Left ventricle myocardium inferior (tissue), 1 donor: ENCODE measurements at places on chromosomes 12 and 14.

- no peak for DNase-seq
These were observed 35.9 kb downstream of the FLRT2 start for GRCh38 chr14:85565862-85566296.

DNA sequence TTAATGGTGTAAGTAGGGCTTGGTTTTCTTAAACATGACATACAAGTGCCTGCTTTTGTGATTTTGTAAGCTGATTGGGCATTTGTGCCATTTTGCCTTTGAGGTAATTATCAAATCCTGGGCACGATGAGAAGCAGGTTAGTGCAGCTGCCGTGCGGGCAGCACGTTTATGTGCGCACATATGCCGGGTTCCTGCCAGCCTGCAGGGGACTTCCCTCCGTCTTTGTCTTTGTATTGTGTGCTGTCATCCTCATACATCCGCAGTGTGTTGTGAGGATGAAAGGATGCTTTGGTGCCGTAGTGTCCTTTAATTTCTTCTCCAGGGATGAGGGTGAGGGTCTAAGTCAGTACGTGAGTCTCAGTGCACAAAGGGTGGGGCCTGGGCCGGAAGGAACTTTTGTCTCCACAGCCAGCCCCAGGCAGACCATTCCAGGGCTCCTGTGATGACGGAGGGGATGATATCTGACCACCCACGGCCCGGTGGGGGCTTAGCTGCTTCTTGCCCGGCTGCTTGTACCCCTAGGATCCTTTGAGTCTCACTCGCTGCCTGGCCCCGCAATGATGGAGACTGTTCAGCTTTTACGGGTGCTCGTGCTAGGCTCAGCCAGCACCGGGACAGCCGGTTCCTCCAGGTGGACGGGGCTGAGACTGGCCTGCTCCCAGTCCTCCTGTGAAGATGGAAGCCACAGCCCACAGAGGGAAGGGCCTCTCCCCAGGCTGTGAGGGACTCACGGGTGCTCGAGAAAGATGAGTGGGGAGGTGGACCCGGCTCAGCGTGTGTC lies 54.6 kb downstream of the ADGRD1 start:
- no peak for DNase-seq

DNA sequence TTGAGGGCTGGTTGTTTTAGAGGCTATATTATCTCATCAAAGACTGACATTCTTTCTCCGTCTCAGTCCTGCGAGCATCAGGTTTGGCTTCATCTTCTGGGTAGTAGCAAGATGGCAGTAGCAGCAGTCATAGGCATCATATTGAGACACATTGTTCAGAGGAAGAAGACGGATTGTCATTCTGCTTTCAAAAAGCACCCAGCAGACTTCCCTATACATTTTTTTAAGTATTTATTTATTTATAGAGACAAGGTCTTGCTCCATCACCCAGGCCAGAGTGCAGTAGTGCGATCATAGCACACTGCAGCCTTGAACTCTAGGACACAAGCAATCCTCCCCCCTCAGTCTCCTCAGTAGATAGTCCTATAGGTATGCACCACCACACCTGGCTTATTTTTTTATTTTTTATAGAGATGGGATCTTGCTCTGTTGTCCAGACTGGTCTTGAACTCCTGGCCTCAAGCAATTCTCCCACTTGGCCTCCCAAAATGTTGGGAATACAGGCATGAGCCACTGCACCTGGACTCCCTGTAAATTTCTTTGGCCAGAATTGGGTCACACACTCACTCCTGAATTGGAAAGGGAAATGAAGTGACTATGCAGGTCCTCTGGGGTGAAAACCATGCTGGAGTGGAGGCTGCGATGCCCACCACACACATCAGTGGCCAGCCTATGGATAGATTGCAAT lies 125.4 kb downstream of the SLC38A6 start:
- DNase-seq: no peak

GRCh38 chr12:118391424-118391823 lies 15.1 kb downstream of the SUDS3 start:
- no peak for DNase-seq

GRCh38 chr12:75481013-75481705 lies 604 bp downstream of the GLIPR1 start:
- no peak for DNase-seq

GRCh38 chr12:104648756-104649155 lies 192.0 kb downstream of the CHST11 start:
- no peak for DNase-seq

- DNase-seq: no peak
These were observed 149.0 kb downstream of the AKAP6 start for GRCh38 chr14:32478050-32478449.

DNA sequence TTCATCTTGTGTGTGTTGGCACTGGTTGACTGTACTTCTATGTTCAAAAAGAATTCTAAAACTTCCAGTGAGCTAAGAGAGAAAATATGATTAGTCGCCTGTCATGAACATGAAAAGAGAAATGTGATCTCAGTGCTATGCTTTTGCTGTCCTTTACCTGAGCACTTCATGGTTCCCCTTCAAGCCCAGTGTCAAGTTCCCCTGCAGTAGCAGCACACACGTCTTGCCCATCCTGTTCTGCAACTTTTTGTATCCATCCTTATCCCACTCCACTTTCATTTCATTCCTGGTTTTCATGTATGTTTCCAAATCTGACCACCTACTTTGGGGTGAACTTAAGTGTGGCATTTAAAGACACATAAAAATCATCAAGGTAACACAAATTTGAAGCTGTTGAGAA lies 848.0 kb upstream of the USP15 start:
- DNase-seq: no peak

- DNase-seq: no peak
These were observed 447.2 kb downstream of the SOX5 start for GRCh38 chr12:23502259-23502658.

GRCh38 chr12:55037351-55037987 lies 17.7 kb downstream of the NEUROD4 start:
- DNase-seq: no peak

- DNase-seq: no peak
These were observed 18.2 kb downstream of the IFNG-AS1 start for GRCh38 chr12:68007466-68007865.

DNA sequence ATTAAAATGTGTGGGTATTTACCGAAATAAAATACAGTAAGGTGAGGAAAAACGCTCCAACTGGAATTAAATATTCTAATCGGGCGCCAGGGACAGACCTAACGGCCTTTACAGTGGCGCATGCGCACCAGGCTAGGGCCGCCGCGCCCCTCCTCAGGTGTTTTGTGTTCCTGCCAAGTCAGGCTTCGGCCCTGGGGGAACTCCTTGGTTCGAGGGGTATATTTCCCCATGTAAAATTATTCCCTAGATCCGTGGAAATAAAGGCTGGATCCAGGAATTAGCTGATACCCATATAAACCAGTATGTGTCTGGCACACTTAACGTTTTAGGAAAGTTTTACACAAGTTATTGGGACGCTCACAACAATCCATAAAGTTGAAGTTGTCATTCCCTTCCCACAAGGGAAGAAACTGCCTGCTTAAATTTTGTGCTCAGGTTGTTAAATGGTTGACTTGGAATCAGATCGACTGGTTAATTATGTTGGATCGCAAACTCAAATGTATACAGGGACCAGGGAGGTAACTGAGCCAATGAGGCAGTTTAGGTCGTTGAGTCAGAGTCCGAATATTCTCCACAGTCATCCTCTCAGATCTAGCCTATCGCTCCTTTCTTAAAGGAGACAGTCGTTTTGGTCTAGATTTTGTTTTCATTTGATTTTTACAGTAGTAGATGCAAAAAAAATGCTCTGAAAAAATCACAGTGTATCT lies 621 bp upstream of the ANAPC7 start:
- DNase-seq: peak; percentile 76

GRCh38 chr14:71231521-71232393 lies 324.5 kb downstream of the PCNX1 start:
- no peak for DNase-seq

- no peak for DNase-seq
These were observed 158.2 kb upstream of the NTF3 start for GRCh38 chr12:5273709-5274108.

- no peak for DNase-seq
These were observed 3.0 kb downstream of the BDKRB2 start for GRCh38 chr14:96207686-96208085.

GRCh38 chr14:23115039-23115731 lies 3.9 kb downstream of the CEBPE start:
- DNase-seq: no peak

DNA sequence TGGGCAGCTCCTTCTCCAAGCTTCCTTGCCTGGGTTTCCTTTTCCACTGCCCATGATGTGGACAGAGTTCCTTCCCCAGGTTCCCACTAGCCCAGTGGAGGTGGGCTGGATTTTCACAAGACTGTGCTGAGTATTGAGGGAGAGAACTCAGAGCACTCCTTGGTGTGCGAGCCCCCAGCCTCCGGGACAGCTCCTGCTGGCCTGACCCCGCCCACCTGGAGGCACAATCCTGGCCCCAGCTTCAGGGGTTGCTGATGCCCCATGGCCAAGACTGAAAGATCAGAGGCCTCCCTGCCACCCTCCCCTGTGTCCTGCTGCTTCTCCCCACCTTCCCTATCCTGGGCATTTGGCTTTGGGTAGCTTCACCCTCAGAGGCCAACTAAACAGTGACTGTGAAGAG lies 7.7 kb downstream of the KCNH3 start:
- no peak for DNase-seq

DNA sequence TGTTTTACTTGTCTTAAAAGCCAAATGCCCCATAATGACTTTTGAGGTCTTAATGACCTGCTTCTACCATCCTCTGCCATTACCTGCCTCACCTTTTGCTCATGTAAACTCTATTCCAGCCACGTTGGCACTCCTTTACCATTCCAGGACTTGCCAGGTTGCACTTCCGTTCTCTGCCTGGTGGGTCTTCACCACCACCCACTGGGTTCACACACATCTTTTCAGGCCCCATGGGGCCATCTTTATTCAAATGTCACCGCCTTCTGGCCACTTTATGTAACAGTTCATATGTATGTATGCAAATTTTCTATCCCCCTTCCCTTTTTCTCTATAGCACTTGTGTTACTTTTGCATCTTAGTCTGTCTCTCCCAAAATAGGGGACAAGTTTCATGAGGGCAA lies 57.7 kb downstream of the ATP2A2 start:
- no peak for DNase-seq

GRCh38 chr14:35306114-35306513 lies 13.9 kb downstream of the PSMA6 start:
- DNase-seq: no peak

GRCh38 chr12:91105807-91106206 lies 5.5 kb downstream of the LUM start:
- no peak for DNase-seq

DNA sequence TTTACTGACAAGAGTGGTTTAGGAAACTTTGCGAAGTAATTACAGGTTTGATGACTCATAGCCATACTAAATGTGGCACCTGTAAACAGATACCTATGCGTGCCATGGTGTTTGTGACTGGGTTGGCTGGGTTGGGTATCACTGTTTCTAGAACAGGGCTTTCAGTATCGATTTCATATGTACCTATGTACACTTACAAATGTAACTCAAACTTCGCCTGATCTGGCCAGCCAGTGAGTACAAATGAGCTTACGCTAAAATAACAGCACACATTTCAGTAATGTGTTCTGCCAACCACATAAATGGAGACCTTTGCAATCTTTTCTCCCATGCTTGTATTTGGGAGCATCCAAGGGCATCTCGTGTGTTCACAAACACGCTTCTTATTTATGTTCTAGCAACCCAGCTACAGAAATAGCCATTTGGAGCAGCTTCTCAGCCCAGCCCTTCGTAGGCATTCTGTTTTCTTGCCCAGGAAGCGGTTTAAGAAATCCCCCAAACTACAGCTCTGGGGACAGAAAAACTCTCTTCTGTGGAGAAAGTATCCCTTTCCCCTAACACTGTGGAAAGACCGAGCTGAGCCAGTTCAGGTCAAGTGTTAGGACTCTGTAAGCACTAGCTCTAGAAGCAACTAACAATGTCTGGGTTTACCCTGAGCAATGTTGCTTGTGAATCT lies 42.3 kb upstream of the MDM1 start:
- DNase-seq: no peak

- DNase-seq: no peak
These were observed 93.2 kb downstream of the BORCS5 start for GRCh38 chr12:12450043-12450471.

DNA sequence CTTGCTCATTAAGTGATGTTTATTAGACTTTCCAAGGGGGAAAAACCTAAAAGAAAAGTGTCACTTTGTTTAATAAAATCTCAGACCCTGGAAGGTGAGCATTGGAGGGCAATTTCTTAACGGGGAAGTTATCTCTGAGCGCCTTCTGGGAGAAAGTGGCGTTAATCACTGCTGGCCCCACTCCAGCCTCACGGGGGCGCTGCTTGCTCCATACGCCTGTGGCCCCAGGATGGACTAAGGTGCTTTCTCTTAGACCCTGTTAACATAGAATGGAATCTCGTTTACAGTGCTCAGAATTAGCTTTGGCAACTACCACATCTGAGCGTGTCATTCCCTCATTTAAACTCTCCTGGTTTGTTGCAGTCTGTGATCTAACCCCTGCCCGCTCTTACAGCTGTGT lies 16.4 kb upstream of the PRIMA1 start:
- DNase-seq: no peak

DNA sequence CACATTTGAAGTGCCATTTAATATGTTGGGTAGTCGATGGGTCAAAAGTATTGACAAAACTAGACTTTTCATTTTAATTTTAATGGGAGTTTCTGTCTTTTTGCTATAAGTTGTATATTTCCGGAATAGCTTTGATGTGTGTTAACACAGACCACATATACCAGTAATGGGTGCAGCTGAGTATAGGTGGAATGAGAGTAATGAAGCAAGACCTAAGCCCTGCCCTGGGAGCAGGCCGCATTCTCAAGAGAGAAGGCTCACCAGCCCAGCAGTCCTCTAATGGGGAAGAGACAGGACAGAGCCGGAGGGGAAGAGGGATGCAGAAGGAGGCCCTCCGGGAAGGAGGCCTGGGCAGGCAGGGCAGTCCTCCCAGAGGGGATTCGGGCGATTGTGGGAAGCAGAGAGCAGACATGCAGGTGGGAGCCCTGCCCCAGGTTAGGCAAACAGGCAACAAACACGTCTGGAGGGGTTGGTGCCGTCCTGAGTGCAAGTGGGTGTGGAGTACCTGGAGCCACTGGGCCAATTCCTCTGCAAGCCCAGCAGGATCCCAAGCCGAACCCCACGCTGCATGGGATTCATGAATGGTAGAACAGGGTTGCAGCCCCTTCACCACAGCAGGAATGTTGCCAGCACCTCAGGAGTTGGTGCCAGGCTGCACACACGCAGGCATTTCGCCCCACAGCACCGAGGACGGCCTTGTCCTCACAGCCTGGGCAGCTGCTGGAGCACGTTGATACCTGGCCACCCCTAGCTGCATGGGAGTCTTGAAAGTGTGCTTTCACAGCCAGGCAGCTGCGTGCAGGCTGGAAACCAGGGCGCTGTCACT lies 7.8 kb downstream of the CKB start:
- DNase-seq: peak; percentile 13

DNA sequence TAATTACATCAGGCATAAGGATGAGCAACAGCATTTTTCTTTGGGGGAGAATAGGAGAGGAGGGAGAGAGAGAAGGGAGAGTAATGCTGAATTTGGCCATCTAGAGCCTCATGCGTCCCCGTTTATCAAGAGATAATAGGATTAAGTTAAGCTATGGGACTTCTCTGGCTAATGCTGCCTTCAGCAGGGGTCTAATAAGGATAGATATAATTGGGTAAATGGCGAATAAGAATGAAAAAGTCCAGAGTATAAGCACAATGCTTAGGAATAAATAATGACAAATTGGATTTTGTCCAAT lies 470.0 kb downstream of the EGLN3 start:
- no peak for DNase-seq

- DNase-seq: no peak
These were observed 65.4 kb downstream of the CLMN start for GRCh38 chr14:95254288-95254687.
